ENCODE measurements at places on chromosomes 16 and 17. TPM values are rescaled to one million over a fixed set of nuclear protein-coding genes. Genes with fewer than 3 reads are reported as not detected.

The DCTPP1 gene
- 80.4 TPM for total RNA-seq

The CFAP20 gene
- 49.6 TPM for total RNA-seq

The PPY gene
- not detected for total RNA-seq

The SHISA6 gene
- total RNA-seq = not detected

The EVPL gene
- 77.8 TPM for total RNA-seq

The SPAG9 gene
- 51.8 TPM for total RNA-seq

The CCDC144A gene
- 5.5 TPM for total RNA-seq

The RPGRIP1L gene
- total RNA-seq = 14.0 TPM

The PERCC1 gene
- total RNA-seq = not detected
